Coronary artery (tissue), 2 donors: ENCODE measurements at places on chromosomes 7 and 10.

- DNase-seq, result no peak
Observed at GRCh38 chr7:127833641-127834040, 181.6 kb downstream of the SND1 start.

GRCh38 chr7:121071132-121071531 lies 82.6 kb downstream of the CPED1 start:
- no peak for DNase-seq

DNA sequence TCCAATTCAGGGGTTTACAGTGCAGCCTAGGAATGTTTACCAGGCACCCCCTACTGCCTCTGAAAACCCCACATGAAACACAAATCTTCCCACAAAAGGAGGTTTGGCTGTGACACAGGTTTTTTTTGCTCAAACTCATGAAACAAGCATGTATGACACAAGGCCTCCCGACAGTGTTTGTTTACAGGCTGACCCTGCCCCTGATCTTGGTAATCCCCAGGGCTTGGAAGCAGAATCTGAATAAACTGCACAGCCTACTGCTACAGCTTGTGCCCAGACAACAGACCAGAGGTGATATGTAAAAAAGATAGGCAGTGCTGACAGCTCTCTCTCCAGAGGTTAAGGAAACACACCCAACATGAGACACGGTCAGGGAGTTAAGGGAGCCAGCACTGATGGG lies 184.2 kb downstream of the KMT2E start:
- DNase-seq, result no peak

DNA sequence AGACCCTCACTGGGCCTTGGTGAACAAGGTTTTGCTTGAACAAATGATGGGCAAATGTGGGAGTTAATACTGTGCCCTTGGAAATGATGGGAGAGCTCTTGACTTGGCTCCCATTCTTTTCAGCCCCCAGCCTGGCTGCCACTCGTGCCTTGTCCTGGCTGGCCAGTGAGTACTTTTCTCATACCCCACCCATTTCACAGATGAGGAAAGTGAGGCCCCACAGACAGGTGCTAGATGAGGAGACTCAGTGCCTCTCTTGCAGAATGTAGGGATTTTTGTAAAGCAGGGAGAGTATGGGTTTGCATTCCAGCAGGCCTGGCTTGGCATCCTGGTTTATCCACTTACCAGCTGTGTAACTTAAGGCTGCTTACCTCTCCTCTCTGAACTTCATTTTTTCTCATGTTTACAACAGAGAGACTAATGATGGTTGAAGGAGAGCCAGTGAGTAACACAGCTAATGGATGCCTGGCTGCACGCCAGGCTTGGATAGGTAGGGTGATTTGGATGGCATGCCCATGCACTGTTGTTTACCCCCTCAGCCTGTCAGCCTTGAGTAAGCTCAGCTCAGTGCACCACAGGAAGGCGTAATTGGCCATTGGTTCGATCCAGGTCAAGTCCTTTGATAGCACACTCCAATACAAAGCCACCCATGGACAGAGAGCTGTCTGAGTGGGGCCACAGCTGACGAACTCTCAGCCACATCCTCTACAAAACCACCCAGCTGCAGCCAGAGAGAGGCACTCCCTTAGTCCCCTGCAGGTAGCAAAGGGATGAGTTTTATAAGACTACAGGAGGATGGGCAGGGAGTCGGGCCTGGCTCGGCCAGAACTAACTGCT lies 436.8 kb downstream of the RPS24 start:
- no peak for DNase-seq

DNA sequence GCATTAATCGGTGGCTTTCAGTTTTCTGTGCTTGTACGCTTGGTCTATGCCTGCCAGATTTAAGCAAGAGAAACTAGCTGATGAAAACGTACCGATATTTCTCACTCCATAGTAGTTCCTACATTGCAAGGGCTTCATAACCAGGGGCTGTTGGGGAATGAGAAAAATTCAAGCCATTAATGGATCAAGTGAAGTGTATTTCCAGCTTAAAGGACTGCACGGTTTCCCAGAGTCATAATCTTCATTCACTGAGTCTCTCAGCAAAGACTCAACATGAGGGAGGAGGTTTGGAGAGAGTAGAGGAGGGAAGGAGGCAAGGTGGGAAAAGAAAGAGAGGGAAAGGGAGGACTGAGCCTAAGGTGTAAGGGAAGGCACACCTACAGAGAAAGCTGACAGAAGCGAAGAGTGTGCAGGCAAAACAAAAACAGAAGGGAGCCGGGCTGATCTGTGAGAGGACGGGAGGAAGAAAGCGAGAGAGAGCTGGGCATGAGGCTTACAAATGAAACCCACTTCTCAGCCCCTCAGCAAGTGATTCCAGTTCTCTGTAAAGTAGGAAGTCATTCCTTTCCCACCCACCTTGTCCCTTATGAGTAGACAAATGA lies 625 bp downstream of the GIMAP2 start:
- no peak for DNase-seq

- no peak for DNase-seq
Observed at GRCh38 chr7:28579571-28579970, 167.3 kb downstream of the CREB5 start.
